ENCODE measurements at places on chromosomes 11 and 22.
A peak's percentile ranks its signal among the peaks of the same experiment; 100 is the strongest.

DNA sequence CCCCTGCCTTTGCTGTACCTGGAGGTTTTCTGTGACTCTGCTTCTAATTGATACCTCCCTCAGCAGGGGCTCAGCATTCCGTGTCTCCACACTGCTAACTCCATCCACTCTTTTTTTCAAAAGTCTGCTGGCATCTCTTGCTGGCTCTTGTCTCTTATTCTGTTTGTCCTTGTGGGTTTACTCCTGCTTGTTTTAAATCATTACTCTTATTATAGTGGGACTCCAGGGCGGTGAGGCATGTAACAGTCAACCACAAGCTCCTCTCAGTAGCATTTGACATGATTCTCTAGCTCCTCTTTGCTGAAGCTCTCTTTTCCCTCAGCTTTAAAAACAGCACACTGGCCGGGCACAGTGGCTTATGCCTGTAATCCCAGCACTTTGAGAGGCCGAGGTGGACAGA lies 260.2 kb upstream of the NARS2 start:
- DNase-seq, result no peak

GRCh38 chr11:65927904-65928397 lies 8.7 kb downstream of the DRAP1 start:
- DNase-seq, result peak; percentile 46

DNA sequence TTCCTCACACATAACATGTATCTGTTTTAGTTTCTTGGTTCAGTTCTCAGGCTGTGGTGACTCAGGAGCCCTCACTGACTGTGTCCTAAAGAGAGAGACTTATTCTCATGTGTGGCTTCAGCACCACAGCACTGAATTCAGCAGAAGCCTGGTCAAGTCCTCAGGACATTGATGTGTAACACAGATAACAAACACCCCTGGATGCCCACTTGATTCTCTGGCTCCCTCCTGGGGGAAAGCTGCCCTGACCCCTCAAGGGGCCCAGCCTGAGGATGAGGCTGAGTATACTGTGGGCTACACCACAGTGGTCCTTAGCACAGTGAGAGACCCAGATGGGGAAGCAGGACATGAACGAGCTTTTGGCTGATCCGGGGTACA lies 87.2 kb upstream of the VPREB1 start:
- no peak for DNase-seq

- no peak for DNase-seq
Measured at GRCh38 chr22:32971276-32971675, 86.9 kb downstream of the SYN3 start.

Measured in stimulated activated CD4-positive, alpha-beta T cell treated with anti-CD3 and anti-CD28 coated beads, Interleukin-1b, Interleukin-23, amount 100 ng/mL, for 1 hour (primary cell).